ENCODE measurements at places on chromosomes 13 and 19. TPM values are rescaled to one million over a fixed set of nuclear protein-coding genes. Genes with fewer than 3 reads are reported as not detected.

- no peak for DNase-seq
These were observed 1629.4 kb downstream of the PCDH9 start for GRCh38 chr13:65600702-65601101.

GRCh38 chr13:56864451-56864850, 276.3 kb upstream of the PRR20A start:
- no peak for DNase-seq

DNA sequence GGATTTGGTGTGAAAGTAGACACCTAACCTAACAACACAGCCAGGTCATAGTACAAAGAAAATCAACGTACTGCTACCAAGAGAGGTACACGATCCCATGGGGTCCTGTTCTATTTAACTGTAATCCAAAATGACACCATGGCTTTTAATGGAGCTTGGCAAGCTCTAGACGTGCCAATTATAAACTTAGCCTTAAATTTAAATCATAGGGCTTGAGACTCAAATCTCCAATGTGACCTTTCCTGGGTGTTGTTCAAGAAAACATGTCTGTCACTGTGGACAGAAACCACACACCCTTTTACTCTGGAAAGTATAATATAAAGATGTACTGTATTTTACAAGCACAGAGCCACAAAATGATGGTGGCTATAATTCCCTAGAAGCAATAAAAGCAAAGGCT, 299.3 kb downstream of the ENOX1 start:
- no peak for DNase-seq

DNA sequence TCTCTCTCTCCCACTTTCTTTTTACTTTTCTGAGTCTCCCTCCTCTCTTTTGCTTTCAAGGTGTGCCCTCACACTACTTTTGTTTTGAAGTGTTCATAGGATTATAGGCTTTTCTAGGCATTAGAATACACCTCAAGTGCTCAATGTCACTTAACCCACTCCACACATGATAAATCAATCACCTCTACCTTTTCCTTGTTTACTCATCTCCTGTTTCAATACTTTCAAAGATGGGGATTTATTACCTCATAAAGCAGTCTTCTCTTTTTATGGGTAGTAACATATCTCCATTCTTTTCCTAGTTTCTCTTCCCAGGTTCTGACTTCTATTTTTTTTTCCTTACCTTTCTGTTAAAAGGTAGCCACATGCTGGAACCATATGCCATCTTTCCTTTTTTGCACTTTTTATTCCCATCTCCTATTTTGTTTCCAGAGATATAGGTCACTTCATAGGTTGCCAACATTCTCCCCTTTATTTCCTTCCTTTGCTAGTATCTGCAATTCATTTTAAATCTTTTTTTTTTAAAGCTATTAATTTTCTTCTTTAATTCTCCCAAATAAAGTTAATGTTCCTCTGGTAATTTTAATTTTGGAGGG, 137.6 kb upstream of the SLC10A2 start:
- DNase-seq, result no peak

- no peak for DNase-seq
These were observed 32.3 kb upstream of the EHD2 start for GRCh38 chr19:47680858-47681332.

GRCh38 chr13:20128459-20128931, 32.4 kb downstream of the GJA3 start:
- DNase-seq, result no peak

DNA sequence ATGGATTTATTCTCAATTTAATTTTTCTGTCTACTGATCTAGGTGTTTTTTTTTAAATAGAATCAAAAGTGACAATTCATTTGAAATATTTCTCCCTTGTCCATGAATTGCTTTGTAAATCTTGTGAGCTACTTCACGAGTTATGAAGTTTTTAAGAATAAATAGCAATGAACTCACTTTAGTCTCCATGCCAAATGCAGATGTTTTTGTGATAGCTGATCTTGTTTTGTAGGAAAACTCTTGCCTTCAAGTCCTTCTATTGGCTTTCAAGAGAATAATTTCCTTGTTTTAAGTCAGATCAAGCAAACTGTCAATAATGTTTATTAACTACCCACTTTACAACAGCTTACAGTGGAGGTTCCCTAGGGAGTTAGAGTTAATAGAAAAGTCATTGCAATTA, 99.8 kb downstream of the ITGBL1 start:
- DNase-seq, result no peak

GRCh38 chr19:16605553-16605994, 22.4 kb downstream of the MED26 start:
- DNase-seq, result no peak

DNA sequence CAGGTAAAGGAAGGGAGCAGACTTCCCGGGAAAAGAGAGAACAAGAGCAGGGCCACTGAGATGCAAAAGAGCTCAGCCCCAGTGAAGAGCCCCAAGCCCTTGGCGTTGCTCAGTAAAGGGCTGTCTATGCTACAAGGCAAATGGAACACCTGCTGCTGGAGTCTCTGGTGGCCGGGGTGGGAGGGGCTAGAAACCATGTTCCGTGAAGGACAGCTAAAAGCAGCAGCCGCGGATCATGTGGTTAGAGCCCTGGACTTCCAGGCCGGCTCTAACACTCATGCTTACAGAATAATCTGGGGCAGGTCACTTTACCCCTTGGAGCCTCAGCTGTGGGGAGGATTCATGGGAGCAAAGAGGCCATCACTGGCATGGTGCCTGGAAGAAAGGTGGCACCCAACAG, 17.8 kb downstream of the POU2F2 start:
- no peak for DNase-seq

GRCh38 chr13:19713186-19713965, 69.4 kb downstream of the PSPC1 start:
- DNase-seq, result no peak

DNA sequence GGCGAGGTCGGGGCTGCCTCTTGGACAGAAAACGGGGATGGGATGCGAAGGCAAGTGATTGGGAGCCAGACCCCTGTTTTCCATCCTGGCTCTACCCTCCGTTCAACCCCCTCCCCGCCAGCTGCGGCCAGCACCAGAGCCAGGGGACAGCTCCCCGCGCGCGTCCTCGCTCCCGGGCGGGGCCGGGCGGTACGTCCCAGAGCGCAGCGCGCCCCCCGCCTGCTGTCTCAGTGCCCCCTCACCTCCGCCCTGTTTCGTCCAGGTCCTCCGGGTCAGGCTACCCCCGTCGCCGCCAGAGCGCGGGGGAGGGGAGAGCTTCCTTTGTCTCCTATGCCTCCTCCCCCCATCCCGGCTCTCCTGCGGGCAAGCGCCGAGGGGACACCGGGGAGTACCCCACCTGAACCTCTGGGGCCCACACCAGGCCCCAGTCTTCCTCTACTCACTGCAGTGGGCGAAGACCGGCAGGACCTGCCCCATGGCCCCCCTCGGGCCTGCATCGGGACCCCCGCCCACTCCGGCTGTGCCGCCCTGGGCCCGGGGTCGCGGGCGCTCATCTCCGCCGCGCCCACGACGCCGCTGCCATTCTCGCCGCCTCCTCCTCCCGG, 396 bp downstream of the RTN2 start:
- no peak for DNase-seq

DNA sequence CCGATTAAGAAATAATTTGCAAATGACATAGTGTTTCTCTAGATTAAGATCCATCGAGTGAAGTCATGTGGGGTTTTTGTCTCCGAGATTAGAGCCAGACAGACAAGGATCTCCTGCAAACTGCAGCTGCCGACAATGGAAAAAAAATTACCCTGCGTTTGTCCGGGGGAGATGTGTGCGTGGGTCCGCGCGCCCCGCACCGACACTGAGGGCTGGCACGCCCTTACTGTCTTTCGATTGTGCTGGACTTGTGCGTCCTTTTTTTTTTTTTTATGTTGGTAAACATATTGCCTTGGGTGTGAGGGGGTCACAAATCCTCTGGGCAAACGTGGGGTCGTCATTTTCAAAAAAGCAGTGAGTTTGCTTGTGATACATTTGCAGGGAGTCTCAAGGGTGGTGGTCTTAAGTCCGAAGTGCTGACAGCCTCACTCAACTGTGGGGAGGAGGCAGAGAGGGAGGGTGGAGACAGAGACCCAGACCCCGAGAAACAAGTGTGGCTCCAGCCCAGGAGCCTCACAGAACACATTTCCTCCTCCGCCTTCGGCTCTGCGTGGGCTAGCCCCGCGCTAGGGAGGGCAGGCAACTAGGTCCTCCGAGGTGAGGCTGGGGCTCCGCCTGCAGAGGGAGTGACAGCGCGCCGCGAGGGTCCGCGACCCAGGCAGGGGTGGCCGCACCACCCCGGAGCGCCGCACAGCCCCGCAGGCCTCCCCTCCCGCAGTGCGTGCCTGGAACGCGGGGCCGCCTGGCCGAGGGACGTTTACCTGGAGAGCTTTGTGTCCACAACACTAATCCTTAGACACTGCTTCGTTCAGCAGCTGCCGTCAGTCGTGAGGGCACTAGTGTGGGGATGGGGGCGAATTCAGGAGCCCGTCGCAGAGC, 11.7 kb upstream of the SOX1 start:
- DNase-seq, result no peak

ACER1 gene
- not detected for total RNA-seq

NEK5 gene
- 0.23 TPM for total RNA-seq

CRX gene
- total RNA-seq, result not detected

SIGLEC5 gene
- 1.2 TPM for total RNA-seq

All from ureter (tissue), 1 donor.